Brain pericyte (primary cell): ENCODE measurements at places on chromosomes 11 and 22.

DNA sequence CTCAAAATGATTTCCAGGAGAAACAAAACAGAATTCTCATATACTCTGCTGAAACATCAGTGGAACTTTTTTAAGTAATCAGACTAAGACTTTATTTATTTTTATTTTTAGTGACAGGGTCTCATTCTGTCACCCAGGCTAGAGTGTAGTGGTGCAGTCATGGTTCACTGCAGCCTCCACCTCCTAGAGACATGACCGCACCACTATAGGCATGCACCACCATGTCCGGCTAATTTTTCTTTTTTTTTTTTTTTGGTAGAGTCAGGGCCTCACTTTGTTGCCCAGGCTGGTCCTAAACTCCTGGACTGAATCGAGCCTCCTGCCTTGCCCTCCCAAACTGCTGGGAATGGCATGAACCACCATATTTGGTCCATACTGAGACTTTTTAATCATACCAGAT is 42.9 kb downstream of the PRDM10 start:
- no peak for DNase-seq

GRCh38 chr11:73140213-73141030 is 1.7 kb downstream of the FCHSD2 start:
- no peak for DNase-seq

DNA sequence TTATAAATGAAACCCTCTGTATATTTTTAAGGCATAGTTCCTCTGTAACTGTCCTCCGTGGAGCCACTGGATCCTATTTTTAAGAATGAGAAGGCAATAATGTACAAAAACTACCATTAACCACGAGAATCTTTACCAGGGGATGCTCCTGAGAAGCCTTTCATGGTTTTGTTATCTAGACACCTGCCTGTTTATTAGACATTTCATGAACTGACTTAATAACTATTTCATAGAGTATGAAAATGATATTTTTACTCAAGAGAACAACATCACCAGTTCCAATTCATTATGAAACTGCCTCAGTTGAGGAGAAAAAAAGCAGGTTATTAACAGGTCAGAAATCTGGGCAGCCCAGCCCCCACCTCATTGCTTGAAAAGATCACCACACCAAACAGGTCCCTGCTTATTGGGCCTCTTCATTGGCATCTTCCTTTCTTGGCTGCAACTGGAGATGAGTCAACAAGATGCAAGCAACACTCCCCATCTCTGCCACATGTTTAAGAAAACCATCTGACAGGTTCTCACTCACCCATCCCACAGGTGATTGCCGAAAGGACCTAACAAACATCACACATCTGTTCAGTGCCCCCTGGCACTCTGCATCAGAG is 27.8 kb downstream of the ETS1 start:
- DNase-seq, result no peak

GRCh38 chr22:40414311-40414710 is 43.9 kb downstream of the SGSM3 start:
- DNase-seq, result no peak

DNA sequence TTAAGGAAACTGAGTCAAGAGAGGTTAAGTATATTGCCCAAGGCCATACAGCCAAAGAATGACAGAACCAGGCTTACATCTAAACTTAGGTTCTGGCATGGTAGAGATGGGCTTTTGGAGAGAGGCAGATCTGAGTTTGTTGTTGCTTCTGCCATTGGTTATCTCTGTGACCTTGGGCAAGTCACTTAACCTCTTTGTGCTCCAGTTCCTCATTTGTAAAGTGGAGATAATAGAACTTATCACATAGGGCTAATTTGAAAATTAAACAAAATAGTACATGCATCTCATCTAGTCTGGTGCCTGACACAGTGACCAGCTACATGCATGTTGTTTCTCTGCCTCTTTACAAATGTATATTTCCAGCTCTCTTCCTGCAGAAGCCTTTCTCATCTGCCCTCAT is 47.0 kb upstream of the PLET1 start:
- DNase-seq, result no peak

GRCh38 chr11:10751581-10751940 is 515 bp downstream of the CTR9 start:
- no peak for DNase-seq

- DNase-seq, result no peak
These were observed 463 bp upstream of the PTPMT1 start for GRCh38 chr11:47564933-47565339.

DNA sequence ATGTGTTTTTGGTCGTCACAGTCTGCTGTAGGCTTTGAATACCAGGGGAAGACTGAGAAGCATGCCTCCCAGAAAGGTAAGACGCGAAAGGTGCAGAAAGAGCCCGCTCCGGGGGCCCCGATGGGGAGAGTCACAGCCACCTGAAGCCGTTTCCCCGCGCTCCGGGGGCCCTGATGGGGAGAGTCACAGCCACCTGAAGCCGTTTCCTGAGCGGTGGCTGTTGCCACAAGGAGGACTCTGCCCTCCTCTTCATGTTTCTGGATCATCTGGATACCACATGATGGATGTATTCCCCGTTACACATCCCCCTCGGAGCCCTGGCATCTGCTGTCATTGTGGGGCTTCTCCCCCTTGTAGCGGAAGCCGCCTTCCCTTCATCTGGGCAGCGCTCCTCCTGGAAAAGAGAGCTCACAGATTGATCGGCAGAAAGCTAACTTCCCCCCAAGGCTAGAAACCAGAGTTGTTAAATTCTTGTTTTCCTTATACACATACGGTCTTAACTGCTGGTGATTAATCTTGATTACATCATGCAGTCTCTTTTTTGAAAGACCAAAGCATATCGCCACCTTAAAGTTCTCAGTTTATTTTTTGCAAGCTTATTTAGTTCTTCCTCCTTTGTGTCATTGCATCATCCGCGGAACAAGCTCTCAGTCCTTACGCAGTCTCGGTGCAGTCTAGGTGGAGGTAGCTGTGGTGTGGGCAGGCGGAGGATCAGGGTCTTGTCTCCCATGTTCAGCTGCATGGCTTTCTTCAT is 17.5 kb downstream of the CTTN start:
- no peak for DNase-seq

- DNase-seq, result peak; percentile 17
These were observed 357.3 kb downstream of the CTTN start for GRCh38 chr11:70755410-70756158.

DNA sequence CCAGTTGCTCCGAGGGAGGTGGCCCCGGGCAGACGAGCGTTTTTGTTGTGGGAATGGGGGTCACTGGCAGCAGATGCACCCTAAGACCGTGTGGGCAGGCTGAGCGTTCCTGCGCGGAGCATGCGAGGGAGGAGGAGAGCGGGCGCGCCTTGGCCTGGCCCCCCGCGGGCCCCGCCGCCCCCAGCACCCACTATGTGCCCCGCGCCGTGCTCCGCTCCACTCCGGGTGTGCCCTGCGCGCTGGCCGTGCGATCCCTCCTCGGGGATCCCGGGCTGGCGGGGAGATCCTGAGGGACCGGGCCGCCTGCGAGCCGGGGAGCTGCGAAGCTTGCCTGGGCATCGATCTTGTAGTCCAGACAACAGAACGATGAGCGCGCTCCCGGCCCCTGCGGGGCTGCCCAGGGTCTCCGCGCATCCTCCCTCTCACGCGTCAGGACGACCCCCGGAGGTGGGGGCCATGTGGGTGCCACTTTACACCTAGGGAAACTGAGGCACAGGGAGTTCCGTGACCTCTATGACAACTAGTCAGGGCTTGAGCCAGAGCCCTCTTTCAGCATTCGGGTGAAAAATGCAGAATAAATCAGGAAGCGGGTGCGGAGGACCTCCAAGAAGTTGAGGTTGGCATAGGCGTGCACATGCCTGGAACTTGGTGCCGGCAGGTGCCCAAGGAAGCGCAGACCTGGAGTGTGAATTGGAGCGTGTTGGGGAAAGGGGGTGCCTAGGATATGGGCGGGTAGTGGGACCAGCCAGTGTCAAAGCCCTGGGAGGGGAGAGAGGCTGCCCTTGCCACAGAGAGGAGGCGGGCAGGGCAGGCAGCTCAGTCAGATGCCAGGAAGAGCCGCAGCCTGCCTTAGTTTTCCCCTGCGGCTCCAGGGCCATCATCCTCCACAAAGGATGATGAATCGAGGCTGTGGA is 1.3 kb upstream of the KMT5B start:
- no peak for DNase-seq

DNA sequence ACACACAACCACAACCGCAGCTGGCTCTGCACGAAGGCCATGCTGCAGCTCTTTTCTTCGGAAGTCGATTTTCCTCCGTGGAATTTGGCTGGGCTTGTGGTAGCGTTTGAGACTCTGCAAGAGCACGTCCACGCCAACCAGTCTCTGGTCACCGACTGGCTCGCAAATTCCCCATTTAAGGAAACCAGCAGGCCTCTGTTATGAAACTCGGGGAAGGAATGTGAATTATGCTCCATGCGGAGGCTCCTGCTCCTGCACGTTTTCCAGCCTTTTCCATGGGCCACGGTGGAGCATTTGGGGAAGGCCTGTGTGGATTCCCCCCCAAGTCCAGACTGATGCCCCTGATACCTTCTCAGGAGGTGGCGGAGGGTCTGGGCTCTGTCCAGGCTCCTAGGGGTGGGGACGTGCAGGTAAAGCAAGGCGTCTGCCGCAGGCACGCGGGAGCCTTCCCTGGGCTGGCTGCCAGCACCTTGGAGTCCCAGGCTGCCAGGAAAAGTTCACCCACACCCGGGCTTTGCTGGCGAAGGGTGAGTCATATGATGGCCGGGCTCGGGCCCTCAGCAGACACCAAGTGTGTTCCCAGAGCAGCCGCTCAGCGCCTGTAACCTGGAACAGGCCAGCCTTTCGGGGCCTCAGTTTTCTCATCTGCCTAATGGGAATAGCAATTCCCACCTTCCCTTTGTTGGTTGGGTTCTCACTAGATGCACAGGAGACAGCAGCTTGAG is 41.9 kb downstream of the LRP5 start:
- DNase-seq, result peak; percentile 49

DNA sequence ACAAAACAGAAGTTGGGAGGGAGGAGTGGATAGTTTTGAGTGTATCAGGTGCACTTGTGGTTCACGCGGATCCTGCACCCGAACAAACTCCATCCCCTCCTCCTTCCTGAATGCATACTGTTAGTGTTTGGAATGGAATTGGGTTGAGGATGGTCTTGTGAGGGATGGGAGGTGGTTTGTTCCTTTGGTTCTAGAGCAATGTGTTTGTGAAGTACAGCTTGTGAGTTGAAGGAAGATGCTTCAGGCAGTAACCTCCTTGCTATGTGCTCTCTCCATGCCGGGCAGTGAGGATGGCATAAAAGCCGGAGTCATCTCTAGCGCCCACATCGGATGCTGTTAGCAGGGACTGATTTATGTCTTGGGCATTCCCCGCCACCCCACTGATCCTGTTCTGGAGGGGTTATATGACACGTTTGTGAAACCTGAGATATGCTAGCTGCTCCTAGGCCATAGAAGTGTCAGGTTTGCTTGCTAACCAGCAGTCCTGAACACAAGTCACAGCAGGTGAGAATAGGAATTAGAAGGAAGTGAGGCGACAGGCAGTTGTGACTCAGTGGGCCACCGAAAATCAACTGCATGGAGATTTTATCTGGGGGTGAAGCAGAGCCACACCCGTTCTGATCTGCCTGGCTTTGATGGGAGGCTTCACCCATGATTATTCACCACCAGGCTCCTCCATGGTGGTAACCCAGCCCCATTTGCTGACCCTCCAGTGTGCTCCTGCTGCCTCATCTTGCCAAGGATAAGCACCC is 2.2 kb downstream of the BCR start:
- DNase-seq, result no peak

- no peak for DNase-seq
These were observed 89.2 kb downstream of the GRAMD1B start for GRCh38 chr11:123519055-123519796.

DNA sequence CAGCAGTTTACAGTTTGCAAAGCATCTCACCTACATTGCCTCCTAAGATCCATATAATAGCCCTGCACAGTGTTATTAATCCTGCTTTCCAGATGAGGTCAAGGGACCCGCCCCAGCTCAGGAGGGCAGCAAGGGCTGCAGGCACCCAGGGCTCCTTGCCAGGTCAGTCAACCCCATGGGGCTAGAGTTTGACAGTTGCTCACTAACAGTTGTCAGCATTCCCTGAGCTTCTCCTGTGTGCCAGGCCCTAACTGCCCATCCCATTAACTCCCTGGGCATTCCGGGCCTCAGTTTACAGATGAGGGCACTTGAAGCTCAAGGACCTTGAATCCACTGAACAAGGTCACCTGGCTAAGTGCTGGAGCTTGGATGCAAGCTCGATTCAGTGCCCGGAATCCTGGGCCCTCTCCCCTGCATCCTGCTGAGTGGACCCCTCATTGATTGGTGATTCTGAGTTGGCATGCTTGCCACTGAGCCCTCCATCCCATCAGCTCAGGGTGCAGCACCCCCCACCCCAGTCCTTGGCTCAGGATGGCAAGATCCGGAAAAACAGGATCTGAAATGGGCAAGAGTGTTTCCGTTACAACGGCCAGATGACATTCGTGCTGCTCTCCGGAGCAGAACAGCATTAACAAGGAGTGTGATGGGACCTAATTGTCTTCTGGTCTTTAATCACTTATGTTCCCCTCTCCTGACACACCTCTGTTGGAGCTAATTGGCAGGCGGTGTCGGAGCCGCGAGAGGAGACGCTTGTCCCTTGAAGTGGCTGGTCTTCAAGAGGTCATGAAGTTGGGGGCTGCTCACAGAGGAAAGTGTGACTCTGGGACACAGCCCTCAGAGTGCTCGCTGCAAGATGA is 87.4 kb upstream of the SHISAL1 start:
- DNase-seq, result no peak

DNA sequence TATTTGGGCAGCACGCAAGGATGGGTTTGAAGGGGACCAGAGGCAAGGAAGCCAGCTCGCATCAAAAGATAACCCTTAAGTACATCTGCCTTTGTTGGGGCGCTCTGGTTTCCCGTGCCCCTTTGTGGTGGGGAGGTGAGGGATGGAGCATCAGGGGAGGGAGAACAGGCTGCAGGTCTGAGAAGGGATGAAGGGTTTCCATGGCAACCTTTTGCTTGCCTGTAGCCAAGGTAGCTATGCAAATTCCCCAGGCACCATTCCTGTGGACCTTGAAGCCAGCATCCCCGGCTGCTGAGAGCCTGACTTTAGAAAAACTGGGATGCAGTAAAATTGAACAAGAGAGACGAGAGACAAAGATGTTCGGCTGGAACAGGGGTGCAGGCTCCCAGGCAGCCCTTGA is 75.7 kb downstream of the SEZ6L start:
- DNase-seq, result no peak

- no peak for DNase-seq
These were observed 136.8 kb downstream of the KIF18A start for GRCh38 chr11:27971171-27971570.

- DNase-seq, result no peak
These were observed 112.7 kb upstream of the SLC5A12 start for GRCh38 chr11:26834601-26835000.

- DNase-seq, result no peak
These were observed 181.2 kb downstream of the CSNK2A3 start for GRCh38 chr11:11171854-11172253.
